Vagina (tissue), 2 donors: ENCODE measurements at places on chromosomes 3 and 15.
A peak's percentile ranks its signal among the peaks of the same experiment; 100 is the strongest.

DNA sequence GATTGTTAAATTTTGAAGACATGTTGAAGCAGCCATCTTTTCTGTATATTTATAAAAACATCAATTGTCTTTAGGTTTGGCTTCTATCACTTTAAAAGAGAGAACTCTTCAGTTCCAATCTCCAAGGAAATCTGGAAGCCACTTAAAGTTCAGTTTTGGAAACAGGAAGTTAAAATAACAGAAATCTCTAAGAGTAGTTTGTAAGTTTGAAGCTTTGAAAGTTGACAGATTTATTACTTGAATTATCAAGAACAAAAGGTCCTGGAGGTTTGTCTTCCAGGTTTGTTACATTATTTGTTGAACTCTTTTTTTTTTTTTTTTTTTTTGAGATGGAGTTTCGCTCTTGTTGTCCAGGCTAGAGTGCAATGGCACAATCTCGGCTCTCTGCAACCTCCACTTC lies 30.0 kb downstream of the RNF111 start:
- no peak for DNase-seq

DNA sequence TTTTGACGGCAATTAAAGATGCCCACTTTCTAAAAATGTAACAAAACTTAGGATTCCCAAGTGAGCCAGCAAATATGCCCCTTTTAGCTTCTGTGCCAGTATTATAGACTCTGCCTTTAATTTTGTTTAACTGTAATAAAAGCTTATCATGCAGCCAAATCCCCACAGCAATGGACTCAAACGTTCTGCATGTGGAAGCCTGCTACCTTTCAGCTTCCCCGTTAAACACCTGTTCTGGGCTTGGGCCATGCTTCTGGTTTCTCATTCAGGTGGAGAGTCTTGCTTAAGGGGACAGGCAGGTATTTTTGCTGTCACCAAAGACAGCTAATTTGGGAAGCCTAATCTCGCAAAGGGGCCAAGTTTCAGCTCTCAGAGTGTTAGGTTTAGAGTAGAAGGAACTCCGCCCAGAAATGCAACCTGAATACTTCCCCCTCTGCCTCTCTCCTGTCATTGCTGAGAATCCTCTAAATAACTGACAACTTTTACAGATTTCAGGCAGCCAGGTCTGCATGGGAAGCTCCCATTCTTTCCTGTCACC lies 399.4 kb upstream of the ATP11B start:
- no peak for DNase-seq

- no peak for DNase-seq
Observed at GRCh38 chr3:94525043-94525442, 462.2 kb downstream of the NSUN3 start.

DNA sequence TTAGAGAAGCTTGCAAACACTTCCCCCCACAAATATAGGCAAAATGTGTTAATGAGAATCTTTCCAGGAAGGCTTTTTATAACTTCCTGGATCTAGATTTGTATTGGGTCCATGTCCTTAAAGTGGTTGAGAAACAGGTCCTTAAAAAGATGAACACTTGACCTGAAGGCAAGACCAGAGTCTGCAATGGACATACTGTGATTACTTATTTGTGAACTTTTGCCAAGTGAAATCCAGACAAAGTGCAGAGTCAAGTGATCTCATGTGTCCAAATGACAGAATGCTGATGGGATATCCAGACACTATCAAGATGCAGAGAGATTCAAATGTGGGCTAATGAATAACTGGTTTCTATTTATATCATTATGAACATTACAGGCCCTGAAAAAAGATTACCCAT lies 43.8 kb downstream of the FRMD4B start:
- no peak for DNase-seq

DNA sequence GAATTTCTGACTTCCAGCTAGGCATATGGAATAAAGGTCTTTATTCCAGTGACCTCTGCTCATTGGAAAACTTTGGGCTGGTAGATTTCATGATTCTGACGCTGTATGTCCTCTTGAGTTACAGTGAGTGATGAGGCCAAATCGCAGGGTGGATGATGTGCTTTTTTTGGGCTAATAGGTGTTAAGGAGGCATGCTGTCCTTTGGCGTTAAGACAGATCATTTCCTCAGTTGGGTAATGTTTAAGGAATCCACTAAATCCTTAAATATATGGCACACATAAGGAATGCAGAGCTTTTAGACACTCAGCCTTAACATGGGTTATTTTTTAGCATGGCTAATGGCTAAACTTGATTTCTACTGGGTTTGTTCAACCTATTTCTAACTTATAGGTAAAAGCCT lies 87.9 kb downstream of the LPP start:
- DNase-seq, result no peak

GRCh38 chr3:152589644-152590043 lies 245.3 kb upstream of the P2RY1 start:
- no peak for DNase-seq

DNA sequence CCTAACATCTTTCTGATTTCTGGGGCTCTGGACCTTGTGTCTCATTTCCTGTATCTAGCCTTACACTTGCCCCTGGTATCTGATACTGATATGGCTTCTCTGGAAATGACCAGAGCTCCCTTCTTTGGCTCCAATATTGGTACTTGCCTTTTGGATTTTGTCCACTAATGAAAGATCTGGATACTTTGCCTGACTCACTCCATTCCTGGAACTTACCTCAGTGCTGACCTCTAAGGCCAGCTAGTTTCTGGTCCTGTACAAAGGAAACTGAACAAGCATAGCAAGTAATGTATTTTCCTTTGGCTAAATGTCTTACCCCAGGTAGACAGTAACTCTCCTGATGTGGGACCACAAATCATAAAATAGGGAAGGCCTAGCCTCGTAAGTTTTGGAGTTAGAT lies 93.8 kb upstream of the SLC4A7 start:
- DNase-seq, result no peak

DNA sequence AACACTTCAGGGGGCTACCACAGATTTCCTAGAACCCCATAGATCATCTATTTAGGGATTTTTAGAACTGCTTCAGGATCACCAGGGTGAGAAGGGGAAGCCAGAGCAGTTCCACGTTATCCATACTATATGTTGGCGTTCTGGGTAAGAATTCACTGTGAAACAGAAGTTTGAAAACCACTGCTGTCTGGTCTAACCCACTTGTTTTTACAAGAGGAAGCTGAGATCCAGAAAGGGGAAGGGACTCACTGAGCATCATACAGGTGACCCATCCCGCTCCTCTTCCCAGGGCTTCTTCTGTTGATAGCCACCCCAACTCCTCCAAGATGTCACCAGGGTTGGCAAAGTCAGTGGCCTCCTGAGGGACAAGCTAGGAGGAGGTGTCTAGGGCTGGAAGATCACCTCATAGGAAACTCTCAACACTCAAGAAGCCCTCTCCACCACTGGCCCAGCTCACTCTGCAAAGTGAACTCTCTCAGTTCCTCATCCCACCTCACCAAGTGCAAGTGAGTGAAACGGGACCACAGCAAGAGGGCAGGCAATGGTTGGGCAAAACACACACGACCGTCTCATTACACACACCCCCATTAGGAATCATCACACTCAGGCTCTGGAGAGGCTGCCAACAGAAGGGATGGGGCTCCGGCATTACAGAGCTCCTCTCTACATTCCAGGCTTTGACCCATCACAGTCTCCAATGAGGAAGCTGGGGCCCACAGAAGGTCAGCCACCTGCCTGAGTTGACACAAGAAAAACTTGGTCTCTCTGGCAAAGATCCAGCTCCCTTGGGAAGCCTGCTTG lies 1.8 kb downstream of the DAPK2 start:
- DNase-seq, result no peak

DNA sequence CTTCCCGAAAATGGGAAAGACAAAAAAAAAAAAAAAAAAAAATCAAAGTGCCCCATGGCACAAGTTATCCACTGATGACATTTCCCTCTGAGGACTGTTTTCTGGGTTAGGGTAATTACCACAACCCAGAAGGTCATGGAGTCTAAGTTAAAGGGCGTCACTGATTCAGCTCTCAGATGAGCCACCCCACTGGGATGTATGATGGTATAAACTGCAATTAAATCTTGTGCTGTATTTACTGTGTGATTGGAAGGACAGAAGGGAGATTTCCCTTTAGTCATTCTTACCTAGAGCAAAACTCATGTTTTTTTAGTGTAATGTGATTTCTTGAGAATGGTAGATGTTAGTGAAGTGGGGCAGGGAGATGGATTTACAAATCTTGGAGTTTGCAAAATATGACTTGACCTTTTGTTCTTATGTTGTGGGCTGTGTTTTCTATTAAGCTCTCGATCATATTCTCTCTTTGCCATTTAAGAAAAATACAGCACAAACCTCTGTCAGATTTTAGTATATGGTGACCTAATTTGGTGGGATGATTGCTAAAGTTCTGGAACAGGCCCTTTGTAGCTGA lies 244.2 kb downstream of the PTPRG start:
- no peak for DNase-seq

DNA sequence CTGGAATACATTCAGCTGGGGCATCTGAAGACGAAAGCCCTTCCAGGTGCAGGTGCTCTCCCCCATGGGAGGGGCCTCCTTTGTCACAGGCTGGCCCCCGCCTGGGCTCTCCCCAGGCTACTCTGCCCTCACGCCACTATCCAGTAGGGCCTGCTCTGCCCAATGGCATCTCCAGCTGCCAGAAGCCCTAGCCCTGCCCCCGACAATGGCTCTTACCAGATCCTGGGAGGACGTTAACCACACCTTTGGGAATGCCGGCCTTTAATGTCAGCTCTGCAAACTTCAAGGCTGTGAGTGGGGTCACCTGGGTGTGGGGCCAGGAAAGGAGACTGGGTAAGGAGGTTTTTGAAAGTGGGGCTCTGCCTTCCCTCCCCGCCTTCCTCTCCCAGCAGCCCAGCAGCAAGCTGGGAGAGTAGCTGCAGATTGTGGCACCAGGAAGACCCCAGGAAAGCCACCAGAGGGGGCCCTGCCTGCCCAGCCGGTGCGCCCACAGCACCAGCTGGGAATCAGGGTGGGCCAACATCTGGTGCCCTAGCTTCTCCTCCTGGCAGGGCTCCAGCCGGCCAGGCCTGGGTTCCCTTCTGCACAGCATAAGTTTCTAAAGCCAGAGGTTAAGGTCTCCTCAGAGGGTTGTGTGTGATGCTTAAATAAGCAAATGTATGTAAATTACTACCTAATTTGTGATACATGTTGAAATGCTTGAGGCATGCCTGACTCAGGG lies 40.4 kb upstream of the SLC41A3 start:
- DNase-seq, result peak; percentile 71

GRCh38 chr3:106348139-106348690 lies 479.4 kb upstream of the CBLB start:
- DNase-seq, result no peak

DNA sequence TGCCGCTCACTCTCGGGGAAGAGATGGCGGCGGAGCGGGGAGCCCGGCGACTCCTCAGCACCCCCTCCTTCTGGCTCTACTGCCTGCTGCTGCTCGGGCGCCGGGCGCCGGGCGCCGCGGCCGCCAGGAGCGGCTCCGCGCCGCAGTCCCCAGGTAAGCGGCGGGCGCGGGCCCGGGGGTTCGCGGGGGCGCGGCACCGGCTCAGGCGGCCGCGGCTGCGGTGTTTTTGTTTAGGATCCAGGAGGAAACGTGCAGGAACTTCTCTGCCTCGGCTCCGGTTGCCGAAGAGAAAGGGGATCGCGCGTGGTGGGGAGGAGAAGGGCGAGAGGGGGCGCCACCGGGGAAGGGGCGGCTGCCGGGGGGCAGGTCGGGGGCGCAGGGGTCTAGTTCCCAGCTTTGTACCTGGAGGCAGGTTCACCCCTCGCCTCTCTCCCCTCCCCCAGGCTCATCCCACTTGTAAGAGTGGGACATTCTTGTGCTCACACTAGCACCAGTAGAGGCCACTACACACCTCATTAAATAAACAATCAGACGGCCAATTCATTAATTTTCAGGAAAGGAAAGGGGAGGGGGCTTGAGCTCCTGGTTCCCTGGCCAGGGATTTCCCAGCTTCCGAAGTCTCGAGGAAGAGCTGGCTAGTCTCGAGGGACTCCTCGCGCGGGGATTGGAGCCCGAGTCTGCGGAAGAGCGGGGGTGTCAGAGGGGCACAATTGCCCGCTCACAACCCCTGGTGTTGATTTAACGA lies 562 bp downstream of the NEO1 start:
- no peak for DNase-seq
